ENCODE measurements at places on chromosomes 2 and 18.

DNA sequence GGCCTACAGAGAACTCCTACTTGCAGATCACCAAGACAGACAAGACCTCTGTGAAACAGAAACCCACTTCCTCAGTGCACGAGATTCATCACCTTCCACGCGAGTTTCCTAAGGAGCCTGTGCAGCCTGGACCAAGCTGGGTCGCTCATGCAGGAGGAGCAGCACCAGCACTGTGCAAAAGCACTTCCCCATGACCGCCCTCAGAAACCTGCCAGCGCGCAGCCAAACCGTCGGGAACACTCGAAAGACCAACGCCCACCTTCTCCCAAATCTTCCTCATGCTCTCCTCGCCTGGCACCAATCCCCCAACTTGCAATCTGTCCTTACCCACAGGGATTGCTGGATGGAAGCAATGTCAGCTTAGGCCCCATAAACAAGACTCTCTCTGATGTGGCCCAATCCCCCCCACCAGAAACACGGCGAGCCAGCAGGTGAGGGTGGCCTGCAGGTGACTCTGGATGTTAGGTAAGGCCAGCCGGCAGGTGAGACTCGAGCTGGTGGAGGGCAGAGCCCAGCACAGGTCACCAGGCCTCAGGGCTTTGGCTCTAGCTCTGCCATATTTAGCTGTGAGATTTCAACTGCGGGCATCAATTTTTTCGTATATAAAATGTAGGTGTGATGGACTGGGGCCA, 69.4 kb downstream of the PXDN start:
- DNase-seq, result no peak

- no peak for DNase-seq
Measured at GRCh38 chr18:24364177-24364576, 33.4 kb downstream of the OSBPL1A start.

DNA sequence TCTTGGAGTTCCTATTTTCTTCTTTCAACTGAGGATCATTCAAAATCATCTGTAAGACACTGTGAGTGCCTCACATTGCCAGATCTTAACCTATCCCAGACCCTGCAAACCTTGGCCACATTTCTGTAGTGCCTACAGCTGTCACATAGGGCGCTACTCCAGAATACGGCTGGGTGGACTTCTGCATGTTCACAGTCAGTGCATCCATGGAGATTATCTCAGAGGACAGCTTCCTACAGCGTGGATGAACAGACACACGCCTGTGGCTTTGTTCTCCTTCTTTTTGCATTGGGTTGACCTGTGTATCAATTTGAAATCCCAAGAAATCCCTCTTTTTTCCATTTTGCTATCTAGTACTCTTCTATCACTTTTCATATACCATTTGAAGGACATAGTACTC, 1.9 kb upstream of the KLHL29 start:
- no peak for DNase-seq

GRCh38 chr2:119549241-119549640, 5.0 kb downstream of the CFAP221 start:
- no peak for DNase-seq

GRCh38 chr2:58702302-58702885, 461.3 kb upstream of the FANCL start:
- DNase-seq, result no peak

DNA sequence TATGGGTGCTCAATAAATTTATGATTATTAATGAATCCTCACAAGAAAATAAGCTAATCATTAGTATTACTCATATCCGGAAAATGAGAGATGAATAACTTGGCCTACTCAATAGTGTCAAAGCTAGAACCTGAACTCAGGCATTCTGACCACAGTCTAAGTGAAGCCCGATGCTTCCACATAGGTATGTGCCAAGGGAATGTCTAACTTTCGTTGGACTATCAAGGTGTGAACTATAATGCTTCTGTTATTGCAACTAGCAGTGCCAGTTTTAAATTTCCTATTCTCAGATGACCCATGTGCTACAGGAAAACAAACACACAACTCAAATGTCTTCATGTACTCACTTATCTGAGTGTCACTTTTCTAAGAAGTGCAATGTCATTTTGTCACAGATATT, 1.8 kb downstream of the BARD1 start:
- DNase-seq, result no peak

DNA sequence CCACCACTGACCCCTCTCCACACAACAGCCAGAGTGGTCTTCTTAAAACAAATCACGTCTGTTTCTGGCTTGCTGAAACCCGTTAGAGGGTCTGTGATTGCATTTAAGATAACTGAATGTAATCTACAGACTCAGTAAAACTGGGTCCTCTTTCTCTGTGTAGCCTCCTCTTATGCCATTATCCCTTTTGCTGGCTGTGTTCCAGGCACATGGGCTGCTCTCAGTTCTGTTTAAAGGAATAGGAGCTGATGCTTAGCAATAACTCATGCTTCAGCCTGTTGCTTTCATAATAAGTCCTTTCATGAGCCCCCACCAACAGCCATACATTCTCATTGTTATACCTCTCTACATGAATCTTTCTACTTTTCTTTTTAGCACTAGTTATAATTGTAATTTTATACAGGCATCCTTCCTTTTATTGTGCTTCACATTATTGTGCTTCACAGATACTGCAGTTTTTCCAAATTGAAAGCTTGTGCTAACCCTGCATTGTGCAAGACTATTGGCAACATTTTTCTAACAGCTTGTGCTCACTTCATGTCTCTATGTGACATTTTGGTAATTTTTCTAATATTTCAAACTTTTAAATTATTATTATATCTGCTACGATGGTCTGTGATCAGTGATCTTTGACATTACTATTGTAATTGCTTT, 782.6 kb downstream of the MBD2 start:
- no peak for DNase-seq

DNA sequence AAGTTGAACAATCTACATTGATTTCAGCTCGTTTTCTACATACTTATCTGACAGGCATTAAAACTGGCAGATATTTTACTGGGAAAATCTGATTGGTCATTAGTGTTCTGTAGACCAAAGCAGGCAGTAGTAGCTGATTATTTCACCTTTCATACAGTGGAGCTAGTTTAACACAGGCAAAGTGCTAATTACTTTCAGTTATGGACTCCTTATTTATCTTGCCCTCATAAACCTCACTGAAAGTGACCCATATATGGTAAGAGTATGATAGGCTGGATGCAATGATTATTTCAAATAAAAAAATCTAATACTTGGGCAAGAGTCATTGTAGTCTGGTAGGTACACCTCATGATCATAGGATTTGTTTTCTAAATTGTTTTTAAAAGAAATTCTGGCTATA, 129.7 kb downstream of the MYO1B start:
- DNase-seq, result no peak

DNA sequence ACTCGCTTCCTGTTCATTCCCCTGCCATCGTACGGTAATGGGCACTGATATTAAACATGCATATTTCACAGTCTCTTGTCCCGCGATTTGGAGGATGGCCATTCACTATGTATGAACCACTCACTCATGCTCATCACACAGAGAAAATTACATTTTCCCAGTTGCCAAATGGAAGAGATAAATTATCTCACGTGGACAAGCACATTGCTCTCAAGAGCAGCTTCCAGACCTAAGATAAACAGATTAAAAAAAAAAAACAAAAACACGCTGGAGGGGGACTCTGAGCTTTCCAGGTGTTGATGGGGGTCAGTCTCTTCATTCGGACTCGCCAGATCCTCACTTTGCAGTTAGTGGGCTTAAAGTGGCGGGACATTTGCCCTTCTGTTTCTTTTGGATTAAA, 1.7 kb upstream of the MAPK4 start:
- no peak for DNase-seq

DNA sequence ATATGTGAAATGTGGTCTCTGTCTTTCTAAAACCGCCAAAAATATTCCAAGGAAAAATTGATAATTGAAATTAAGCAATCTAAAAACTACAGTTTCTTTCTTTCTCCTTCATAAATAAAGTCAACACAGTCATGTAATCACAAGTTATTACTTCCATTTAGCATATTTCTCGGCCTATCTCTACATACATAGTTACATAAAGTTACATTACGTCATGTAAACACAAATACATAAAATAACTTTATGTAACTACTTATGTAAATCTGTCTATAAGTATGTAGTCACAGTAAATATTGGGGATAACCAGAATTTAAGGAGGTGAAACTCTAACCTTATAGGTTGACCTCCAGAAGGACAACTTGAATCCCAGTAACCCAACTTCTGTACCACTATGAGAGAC, 48.5 kb upstream of the PID1 start:
- DNase-seq, result no peak

GRCh38 chr18:70385474-70385873, 96.6 kb downstream of the SOCS6 start:
- no peak for DNase-seq

DNA sequence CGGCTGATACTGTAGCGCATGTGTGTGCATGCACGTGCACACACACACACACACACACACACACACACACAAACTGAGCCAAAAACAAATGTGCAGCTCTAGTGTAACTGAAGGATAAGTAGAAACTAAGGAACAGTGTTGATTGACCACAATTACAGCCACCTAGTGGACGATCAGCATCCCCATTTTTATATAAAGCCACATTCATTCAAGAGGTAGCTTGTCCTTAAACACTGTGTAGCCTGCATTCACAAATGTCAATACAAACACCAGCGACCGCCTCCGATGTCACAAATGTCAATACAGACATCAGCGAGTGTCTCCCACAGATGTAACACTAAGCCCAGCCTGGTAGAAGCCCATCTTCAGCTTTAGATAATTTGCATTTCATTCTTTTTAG, 167.4 kb downstream of the PTGR3 start:
- DNase-seq, result peak; percentile 72

DNA sequence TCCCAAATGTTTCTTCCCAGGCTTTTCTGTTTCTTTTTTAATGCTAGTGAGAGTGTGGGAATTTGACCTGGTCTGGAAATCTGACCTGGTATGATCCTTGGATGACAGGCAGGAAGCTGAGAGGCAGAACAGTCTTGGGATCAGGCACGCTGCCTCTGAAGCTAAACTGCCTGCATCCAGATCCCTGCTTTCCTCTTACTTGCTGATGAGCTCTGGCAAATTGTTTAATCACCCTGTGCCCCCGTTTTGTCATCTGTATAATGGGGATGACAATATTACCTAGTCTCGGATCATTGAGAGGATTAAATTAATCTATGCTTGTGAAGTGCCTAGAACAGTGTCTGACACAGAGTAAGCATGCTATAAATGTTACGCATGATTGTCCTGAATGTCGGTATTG, 3.3 kb downstream of the KLHL23 start:
- no peak for DNase-seq

GRCh38 chr2:67514515-67514914, 117.4 kb downstream of the ETAA1 start:
- no peak for DNase-seq

- DNase-seq, result no peak
Measured at GRCh38 chr2:192072261-192072660, 122.5 kb downstream of the TMEFF2 start.

GRCh38 chr18:4549164-4549872, 94.2 kb upstream of the DLGAP1 start:
- no peak for DNase-seq

GRCh38 chr2:47528874-47529273, 125.9 kb downstream of the MSH2 start:
- DNase-seq, result no peak

GRCh38 chr18:48121752-48122151, 191.3 kb upstream of the SMAD2 start:
- no peak for DNase-seq

DNA sequence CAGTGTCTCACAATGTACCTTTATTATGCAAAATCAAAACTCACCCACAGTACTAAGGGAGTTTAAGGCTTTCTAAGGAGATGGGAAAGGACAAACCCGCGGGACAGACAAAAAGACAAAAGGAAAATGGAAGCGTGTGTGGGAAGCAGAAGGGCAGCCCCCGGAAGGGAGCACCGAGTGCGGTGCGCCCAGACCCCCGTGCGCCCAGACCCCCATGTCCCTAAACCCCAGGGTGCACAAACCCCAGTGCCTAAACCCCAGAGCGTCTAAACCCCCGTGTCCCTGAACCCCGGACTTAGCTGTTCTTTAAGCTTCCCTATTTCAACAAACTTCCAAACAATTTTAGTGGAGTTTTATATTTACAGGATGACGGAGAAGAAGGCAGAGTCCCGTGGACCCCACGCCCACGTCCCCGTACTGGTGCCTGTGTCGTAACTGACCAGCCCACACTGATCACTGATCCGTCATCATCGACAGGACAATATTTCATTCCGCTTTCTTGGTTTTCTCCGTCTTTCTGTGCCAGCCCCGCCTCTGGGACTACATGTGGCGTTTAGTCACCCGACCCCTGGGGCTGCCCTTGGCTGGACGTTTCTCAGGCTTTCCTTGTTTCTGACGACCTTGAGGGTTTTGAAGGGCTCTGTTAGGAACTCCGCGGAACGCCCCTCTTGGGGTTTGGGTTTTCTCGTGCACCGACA, 76.9 kb downstream of the RTP5 start:
- DNase-seq, result no peak

DNA sequence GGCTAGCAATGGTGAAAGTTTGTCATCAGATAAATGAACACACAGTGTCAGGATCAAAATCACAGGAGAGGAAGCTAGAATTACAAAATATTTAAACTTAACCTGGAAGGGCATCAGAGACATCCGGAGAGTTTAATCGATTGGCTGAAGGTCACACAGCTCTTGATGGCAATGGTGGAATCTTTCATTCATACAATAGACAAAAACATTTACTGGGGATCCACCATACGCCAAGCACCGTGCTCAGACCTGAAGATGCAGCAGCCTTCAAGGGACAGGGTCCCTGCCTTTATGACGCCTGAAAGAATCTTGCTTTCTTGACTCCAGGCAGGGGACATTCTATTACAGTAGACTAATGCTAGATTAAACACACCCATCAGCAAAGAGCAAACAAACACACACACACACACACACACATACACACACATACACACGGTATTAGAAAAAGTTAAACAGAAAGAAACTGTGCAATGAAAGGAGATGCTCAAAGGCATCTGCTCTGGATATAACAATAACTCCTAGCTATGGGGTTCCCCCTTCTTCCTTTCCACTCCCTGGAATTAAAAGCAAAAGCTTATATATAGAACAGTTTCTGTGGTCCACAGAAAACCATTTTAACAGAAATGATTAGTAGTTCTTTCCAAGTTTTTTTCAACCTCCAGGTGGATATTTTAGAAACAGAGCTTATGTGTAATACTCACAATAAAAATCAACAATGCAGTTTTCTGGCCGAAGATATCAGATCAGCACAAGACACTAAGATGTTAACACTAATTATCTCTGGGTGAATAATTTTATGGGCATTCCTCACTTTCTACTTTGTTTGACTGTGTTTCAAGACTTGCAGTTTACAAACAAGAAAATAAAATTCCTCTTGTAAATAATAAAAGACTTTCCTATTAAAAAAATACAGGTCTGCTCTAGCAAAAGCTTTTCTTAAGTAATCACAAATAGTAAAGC, 151.7 kb downstream of the ANKRD44 start:
- no peak for DNase-seq

GRCh38 chr2:179467111-179467510, 202.5 kb upstream of the SESTD1 start:
- no peak for DNase-seq
